Activated CD4-positive, alpha-beta T cell treated with anti-CD3 and anti-CD28 coated beads, Interleukin-2, amount 10 ng/mL, durations not matched to agents 7 days and 5 days (primary cell): ENCODE measurements at places on chromosomes 3 and 15. TPM values are rescaled to one million over a fixed set of nuclear protein-coding genes. Genes with fewer than 3 reads are reported as not detected.

- no peak for DNase-seq
- H3K4me3 ChIP-seq: no peak overlapping the region
- no peaks in the 10 kb centered on the region for H3K36me3 ChIP-seq
- H3K27me3 ChIP-seq: peaks cover 6% of the 10 kb centered on the region
- H3K4me1 ChIP-seq: no peaks in the 10 kb centered on the region
Measured at GRCh38 chr3:127448671-127449070, 141.9 kb downstream of the TPRA1 start.

DNA sequence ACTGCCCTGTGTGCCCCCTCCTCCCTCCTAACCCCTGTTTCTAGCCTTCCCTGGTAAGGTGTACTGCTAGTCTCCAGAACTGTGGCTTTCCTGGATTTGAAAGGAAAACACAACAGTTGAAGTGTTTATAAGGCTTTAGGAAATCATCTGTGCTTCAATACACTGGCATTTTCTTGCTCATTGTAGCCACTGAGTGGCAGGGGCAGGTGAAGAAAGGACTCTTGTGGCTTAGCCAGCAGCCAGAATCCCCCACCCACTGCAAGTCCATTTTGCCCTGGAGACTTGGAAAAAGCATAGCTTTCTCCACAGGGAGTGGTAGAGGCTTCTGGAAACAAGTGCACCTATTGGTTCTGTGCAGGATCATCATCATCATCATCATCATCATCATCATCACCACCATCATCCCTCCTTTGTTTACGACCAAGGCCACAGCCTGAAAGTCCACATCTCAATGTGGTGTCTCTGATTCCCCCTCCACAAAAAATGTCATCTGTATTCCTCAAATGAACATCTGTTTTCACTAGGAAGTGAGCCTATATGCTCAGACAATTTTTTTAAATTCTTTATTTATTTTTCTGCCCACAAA, 33.4 kb downstream of the AQP9 start:
- peaks cover 19% of the 10 kb centered on the region for H3K27me3 ChIP-seq
- H3K4me3 ChIP-seq: no peak overlapping the region
- H3K36me3 ChIP-seq: no peaks in the 10 kb centered on the region
- H3K27ac ChIP-seq: no peak overlapping the region
- no peaks in the 10 kb centered on the region for H3K4me1 ChIP-seq
- DNase-seq: no peak

DNA sequence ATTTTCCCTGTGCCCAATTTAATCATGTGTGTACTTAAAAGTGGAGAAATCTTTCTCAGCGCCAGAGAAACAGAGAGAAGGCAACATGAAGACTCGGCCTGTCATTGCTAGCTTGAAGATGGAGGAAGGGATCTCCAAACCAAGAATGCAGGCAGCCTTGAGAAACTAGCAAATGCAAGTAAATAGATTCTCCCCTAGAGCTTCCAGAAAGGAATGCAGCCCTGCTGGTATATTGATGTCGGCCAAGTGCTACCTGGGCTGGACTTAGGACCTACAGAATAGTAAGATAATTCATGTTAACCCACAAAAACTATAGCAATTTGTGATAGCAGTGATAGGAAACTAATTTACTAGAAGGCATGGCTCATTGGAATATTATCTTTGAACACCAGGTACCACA, 150.9 kb upstream of the ABI3BP start:
- no peak for DNase-seq
- H3K4me1 ChIP-seq: no peaks in the 10 kb centered on the region
- H3K4me3 ChIP-seq: no peak overlapping the region
- H3K27me3 ChIP-seq: peaks cover 15% of the 10 kb centered on the region
- no peaks in the 10 kb centered on the region for H3K36me3 ChIP-seq

- H3K4me3 ChIP-seq: no peak overlapping the region
- H3K4me1 ChIP-seq: peaks cover 13% of the 10 kb centered on the region
- no peak overlapping the region for H3K27ac ChIP-seq
- H3K27me3 ChIP-seq: peaks cover 10% of the 10 kb centered on the region
- H3K36me3 ChIP-seq: no peaks in the 10 kb centered on the region
- DNase-seq: no peak
Measured at GRCh38 chr3:46593274-46593862, 19.0 kb upstream of the FAM240A start.

GRCh38 chr15:39031596-39031995, 467.0 kb upstream of the RASGRP1 start:
- DNase-seq: no peak
- H3K4me3 ChIP-seq: no peak overlapping the region
- no peaks in the 10 kb centered on the region for H3K36me3 ChIP-seq
- H3K27ac ChIP-seq: no peak overlapping the region
- H3K4me1 ChIP-seq: no peaks in the 10 kb centered on the region
- peaks cover 12% of the 10 kb centered on the region for H3K27me3 ChIP-seq

DNA sequence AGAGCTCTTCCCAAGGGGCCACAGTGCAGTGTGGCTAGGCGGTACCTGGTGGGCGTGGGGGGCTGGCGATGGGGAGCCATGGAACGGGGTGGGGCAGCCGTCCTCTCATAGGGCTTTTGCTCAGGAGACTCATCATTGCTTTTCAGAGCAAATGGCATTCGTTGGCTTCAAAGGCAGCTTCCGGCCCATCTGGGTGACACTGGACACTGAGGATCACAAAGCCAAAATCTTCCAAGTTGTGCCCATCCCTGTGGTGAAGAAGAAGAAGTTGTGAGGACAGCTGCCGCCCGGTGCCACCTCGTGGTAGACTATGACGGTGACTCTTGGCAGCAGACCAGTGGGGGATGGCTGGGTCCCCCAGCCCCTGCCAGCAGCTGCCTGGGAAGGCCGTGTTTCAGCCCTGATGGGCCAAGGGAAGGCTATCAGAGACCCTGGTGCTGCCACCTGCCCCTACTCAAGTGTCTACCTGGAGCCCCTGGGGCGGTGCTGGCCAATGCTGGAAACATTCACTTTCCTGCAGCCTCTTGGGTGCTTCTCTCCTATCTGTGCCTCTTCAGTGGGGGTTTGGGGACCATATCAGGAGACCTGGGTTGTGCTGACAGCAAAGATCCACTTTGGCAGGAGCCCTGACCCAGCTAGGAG, 40.8 kb downstream of the MESD start:
- no peak overlapping the region for H3K27ac ChIP-seq
- no peak overlapping the region for H3K4me3 ChIP-seq
- H3K4me1 ChIP-seq: no peaks in the 10 kb centered on the region
- no peaks in the 10 kb centered on the region for H3K27me3 ChIP-seq

DNA sequence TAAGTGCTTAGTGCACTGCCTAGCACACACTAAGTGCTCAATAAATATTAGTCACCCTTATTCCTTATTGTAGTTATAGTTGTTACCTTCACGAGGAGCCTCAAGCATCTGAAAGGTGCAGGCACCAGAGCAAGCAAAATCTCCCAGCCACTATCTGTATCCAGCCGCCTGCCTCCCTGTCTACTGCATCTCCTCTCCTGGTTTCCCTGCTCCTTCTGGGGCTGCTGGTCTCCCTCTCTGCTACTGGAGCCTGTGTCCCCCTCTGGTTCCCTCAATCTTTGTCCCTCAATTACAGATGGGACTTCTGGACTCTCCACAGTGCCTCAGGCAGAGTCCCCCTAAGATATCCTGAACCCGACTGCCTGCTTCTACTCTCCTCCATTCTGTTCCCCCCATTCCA, 18.8 kb downstream of the MYL3 start:
- no peak overlapping the region for H3K4me3 ChIP-seq
- peaks cover 10% of the 10 kb centered on the region for H3K4me1 ChIP-seq
- H3K36me3 ChIP-seq: peaks cover 1% of the 10 kb centered on the region

DNA sequence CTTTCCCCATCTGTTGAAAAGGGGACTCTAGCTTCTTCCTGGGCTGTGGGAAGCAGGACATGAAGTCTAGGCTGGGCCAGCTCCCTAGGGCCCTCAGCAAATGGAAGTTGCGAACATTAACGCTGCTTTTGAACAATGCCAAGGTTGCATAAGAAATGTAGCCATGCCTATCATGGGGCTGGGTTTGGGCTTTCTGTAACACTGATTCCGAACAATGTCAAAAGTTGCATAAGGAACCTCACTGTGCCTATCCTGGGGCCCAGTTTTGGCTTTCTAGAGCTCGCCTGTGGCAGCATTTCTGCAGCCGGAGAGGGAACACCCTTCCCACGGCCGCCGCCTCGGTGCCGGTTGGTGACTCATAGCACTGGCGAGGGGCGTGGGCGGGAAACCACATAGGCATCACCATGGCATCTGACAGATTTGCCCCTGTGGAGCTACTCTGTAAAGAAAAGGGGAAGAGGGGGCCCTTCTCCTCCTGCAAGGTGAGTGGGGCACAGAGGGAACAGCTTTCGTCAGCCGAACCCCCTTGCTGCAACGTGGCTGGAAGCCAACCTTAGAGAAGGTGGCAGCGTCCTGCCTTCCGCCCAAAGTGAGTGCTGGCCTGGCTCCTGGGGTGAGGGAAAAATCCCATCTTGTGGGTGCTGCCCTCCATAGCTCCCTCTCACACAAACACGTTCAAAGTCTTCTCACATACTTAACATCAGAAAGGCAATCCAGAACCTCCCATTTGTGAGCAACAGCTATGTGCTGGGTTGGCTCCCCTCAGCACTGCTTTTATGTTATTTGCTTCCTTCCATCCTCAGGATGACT, 46.6 kb upstream of the ATP2B2 start:
- H3K4me3 ChIP-seq: peak overlapping the region; percentile 55
- no peaks in the 10 kb centered on the region for H3K36me3 ChIP-seq
- peak; percentile 65 for DNase-seq
- H3K27me3 ChIP-seq: no peaks in the 10 kb centered on the region
- H3K4me1 ChIP-seq: peaks cover 55% of the 10 kb centered on the region
- peak overlapping the region; percentile 90 for H3K27ac ChIP-seq

- H3K4me3 ChIP-seq: no peak overlapping the region
- peaks cover 23% of the 10 kb centered on the region for H3K36me3 ChIP-seq
- DNase-seq: no peak
- peaks cover 69% of the 10 kb centered on the region for H3K4me1 ChIP-seq
Measured at GRCh38 chr15:41780266-41780665, 6.0 kb downstream of the MAPKBP1 start.

DNA sequence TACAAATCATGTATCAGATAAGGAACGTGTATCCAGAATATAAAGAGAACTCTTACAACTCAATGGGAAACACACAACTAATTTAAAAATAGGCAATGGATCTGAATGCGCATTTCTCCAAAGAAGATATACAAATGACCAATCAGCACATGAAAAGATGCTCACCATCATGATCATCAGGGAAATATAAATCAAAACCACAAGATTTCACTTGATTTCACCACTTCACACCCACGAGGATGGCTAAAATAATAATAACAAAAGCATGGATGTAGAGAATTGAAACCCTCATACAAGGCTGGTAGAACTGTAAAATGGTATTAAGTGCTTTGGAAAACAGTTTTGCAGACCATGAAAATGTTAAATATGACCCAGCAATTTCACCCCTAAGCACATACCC, 26.7 kb upstream of the SLC12A8 start:
- no peak overlapping the region for H3K4me3 ChIP-seq
- H3K27ac ChIP-seq: no peak overlapping the region
- DNase-seq: no peak
- peaks cover 3% of the 10 kb centered on the region for H3K4me1 ChIP-seq

GRCh38 chr15:57692709-57693108, 13.8 kb upstream of the POLR2M start:
- no peak overlapping the region for H3K27ac ChIP-seq
- peaks cover 4% of the 10 kb centered on the region for H3K27me3 ChIP-seq
- H3K4me1 ChIP-seq: peaks cover 4% of the 10 kb centered on the region
- H3K36me3 ChIP-seq: no peaks in the 10 kb centered on the region

CLEC3B gene
- 0.37 TPM for total RNA-seq

TRPM1 gene
- not detected for total RNA-seq
